ENCODE measurements at places on chromosomes 2 and 18.

GRCh38 chr2:85741833-85742455, 11.8 kb upstream of the ATOH8 start:
- DNase-seq: peak; percentile 28

DNA sequence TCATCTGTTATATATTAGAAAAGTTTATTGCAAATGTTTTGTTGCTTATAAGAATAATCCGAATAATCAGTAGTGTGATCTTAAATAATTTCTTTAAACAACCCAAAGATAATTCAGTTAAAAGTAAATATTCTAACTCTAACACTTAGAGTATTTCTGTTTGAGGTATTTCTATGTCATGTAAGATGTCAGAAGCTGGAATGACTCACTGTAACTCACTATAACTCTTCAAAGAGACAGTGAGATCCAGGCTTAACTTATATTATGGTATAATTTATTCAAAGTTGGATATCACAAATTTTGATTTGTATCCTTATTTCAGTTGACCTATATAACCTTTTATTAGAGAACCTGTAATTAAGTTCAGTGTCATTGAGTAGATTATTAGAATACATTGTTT, 6.9 kb downstream of the MBD5 start:
- DNase-seq: no peak

GRCh38 chr18:75067996-75068645, 140.8 kb downstream of the PTGR3 start:
- no peak for DNase-seq

DNA sequence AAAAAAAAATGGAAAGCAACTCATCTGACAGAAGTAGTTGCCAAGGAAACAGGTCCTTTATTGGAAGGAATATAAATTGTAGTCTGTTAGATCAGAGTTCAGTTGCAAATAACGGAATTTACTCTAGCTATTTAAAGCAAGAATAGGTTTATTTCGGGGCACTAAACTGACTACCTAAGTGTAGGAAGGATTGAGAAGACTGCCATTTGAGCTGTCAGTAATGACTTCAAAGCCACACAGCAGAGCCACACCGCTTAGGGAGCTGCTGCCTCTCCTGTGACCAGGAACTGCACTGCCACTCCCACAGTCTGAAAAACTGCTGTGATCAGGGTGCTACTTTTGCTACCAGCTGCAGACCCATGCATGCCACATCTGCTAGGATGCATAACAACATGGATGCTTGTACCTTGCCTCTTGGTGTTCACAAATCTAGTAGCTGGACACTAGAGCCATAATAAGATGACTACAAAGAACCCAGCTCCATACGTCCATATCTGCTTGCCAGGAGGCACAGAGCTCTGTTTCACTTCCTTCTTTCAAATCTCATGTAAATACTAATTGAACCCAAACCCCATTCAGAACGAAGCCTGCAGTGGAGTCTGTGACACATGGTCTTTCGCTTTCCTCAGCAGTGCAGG, 2.2 kb downstream of the DSG2 start:
- DNase-seq: no peak

- DNase-seq: no peak
Measured at GRCh38 chr2:99256677-99257076, 1.2 kb upstream of the LYG2 start.

- no peak for DNase-seq
Measured at GRCh38 chr2:31688282-31688681, 107.5 kb upstream of the SRD5A2 start.

GRCh38 chr2:173673640-173674039, 291.5 kb downstream of the SP3 start:
- no peak for DNase-seq

DNA sequence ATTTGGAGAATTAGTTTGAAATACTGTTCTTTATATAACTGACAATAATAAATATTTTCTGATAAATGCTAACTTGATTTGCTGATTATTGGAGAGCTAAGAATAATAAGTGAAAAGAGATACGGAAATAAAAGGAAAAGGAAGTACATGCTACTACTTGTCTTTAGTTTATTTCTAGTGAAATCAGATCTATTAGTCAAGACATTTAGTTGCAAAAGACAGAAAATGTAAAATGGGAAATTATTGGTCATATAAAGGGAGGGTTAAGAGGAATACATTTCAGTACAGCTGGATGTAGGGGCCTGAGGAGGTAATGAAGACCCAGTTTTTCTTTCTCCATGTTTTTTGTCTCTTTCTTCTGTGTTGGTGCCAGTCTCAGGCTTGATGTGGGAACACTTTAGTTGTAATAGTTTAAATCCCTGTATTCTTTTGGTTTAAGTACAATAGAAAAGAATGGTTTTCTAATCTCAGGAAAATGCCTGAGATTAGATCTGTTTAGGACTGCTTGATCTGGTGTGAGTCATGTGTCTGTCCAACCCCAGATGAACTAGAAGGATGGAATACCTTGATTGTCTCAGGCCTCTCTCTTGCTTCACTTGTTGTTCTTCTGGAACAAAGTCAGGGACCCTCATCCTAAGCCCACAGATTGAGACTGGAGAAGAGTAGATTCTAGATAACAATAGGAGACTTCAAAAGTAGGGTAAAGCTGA, 58.0 kb downstream of the PLCL1 start:
- DNase-seq: no peak

- no peak for DNase-seq
Measured at GRCh38 chr2:8146132-8147005, 535.5 kb upstream of the ID2 start.

- no peak for DNase-seq
Measured at GRCh38 chr2:177639262-177639914, 246.8 kb downstream of the AGPS start.

GRCh38 chr18:65735155-65735554, 15.7 kb upstream of the CDH7 start:
- no peak for DNase-seq

DNA sequence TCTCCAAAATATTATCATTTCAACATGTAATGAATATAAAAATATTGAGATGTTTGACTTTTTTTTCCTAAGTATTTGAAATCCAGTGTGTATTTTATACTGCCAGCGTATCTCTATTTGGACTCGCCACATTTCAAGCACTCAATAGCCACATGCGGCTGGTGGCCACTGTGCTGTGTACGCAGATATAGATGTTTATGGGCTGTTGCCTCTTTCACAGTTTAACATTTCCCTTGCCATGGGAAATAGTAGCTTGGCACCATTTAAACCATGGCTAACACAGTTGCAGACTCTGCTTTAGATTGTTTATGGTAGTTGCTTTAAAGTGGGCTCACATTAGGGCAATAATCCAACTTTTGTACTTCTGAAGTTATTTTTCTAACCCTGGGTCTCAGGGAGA, 136.6 kb upstream of the ITGB6 start:
- no peak for DNase-seq

DNA sequence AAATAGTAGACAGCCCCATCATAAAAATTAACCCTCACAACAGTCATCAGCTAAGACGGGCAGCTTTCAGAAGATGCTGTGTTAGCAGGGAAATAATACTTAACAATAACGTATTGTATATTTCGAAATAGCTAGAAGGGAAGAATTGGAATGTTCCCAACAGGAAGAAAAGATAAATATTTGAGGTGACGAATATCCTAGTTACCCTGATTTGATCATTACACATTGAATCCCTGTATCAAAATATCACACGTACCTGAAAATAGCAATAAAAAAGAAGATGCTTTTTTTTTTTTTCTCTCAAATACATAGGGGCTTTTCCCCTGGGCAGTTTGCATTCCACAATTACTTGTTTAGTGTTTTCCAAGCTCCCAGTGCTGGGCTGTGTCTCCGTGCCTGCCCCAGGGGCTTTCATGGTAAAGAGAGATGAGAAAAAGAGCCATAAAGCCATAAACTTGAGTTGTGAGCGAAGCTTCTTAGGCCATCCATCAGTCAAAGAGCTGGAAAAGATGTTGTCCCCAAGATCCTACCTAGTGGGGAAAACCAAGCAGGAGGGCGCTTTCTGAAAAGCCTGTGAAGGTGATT, 183.0 kb upstream of the REV1 start:
- DNase-seq: no peak

DNA sequence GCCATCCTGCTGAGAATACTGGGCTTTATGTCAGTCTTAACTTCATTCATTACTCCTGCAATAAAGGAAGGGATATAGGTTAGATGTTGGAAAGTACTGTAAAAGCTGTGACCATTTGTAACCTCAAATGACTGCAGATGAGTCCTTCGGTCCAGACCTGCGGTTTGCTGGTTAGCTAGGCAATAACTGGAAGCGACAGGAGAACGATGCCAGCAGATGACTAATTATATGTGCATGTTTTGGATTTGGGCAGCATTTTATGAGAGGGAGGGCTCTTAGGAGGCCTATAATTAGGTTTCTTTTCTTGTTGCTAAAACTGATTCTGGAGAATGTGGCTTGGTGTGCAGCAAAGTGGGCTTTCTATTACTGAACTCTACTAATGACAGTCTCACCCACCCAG, 205.6 kb downstream of the TMEM182 start:
- DNase-seq: no peak

DNA sequence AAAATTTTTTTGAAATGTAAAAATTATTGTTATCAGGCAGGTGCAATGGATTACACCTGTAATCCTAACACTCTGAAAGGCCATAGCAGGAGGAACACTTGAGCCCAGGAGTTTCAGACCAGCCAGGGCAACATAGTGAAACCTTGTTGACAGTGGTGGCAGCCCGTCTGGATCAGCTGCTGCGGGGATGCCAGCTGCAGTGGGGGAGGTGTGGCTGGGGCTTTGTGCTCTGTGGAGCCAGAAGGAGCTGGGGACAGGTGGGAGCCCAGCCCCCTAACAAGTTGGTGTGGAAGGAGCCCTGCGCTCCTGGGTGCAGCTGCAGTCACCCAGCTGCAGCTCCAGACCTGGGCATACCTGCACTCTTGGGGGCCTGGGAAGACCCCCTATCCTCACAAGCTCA, 182.4 kb upstream of the MC4R start:
- peak; percentile 32 for DNase-seq

DNA sequence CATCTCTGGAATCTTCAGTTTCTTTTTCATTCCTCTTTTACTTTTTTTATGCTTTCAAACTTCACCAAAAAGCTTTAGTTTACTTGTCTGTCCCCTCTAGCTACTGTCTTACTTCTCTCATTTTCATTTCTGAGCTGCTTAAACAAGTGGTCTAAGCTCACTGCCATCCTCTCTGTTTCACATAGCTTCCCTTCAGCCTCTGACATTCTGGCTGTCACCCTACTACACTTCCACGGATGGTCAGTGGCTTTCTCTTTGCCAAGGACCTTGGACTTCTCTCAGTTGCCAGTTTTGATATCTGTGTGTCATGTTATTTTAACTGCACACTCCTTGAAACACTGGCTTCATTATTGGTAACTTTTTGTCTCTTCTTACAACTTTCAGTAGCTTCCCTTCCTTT, 176.1 kb downstream of the IKZF2 start:
- no peak for DNase-seq

GRCh38 chr2:119826370-119826961, 66.7 kb downstream of the PTPN4 start:
- DNase-seq: no peak

DNA sequence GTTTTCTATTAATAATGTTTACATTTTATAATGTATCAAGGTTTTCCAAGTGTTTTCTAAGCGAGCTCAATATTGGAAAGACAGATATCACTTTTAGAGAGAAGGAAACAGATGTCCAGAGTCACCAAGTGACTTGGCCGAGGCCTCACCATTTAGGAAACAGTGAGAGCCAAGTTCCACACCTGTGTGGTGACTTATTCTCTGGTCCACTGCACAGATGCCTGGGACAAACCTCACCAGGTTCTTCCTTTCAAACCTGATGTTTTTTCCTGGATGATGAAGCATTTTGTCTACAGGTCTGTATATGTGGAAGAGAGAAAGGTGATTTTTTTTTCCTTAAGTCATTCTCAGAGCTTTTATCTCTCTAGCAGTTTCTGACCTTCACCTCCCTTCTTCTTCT, 280.7 kb downstream of the LPIN1 start:
- DNase-seq: no peak

Measured in NCI-H748 treated with DMSO at 0.1 percent for 48 hours (cell line).